ENCODE measurements at places on chromosomes 3 and 15.

GRCh38 chr15:63156086-63156710 lies 1.1 kb downstream of the RPS27L start:
- DNase-seq, result no peak

DNA sequence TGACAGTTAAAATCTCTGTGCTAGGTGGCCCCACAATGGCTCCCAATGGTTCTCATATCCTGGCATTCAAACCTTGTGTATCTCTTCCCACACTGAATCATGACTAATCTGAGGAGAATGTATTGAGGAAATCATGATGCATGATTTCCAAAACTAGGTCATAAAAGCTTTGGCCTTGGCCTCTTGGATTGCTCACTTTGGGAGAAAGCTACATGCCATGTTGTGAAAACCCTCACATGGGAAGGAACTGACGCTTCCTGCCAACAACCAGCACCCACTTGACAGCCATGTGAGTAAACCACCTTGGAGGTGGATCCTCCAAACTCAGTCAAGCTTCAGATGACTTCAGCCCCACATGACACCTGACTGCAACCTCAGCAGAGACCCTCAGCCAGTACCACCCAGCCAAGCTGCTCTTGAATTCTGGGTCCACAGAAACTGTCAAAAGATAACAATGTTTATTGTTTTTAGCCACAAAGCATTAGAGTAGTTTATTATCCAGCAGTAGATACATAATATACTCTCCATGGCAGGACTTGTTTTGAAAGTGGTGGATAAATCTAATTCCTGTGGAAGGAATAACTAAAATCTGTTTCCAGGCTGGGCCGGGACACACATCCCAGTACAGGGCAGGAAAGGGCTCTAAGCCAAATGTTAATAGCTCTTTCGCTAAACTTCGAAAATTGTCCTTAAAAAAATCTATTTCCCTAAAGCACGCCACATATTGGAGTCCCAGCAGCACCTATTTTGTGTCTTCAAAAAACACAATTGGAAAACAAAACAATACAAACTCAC lies 1.0 kb upstream of the ZNF620 start:
- no peak for DNase-seq

GRCh38 chr3:58001979-58002378 lies 6.2 kb upstream of the FLNB start:
- DNase-seq, result no peak

GRCh38 chr15:59993950-59994401 lies 10.1 kb upstream of the FOXB1 start:
- no peak for DNase-seq

- DNase-seq, result no peak
These were observed 6.1 kb downstream of the OR5H15 start for GRCh38 chr3:98172621-98173020.

DNA sequence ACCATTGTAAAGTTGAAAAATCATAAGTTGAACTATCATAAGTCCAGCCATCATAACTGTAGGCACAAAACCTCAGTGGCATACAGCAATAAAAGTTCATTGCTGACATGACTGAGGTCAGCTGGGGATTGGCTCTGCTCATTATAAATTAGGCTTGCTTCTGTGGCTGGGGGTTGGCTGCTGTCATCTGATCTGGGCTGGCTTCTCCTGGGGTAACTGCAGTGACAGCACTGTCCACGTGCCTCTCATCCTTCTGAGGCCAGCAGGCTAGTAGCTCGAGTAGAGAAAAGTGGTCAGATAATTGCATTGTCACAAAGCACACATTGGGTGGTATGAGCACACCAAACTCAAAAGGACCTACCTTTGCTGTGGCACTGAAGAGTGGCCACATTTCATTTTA lies 31.3 kb downstream of the CMTM7 start:
- DNase-seq, result no peak

DNA sequence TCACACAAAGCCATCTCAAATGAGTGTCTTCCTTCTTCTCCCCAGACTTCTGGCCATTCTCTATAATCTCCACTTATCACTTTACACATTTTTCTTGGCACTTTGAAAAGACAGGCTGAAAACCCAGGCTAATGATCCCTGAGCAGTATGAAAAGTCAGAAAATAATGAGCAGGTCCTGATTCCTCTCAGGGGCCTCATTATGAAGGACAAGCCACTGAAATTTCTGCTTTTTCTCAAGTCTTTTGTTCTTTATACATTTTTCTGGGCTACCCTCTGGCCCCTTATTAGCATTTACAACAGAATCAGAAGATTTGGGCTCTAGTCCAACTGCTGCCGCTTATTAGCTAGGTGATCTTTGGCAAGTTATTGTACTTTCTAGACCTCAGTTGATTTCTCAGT lies 9.5 kb upstream of the ST6GAL1 start:
- no peak for DNase-seq

DNA sequence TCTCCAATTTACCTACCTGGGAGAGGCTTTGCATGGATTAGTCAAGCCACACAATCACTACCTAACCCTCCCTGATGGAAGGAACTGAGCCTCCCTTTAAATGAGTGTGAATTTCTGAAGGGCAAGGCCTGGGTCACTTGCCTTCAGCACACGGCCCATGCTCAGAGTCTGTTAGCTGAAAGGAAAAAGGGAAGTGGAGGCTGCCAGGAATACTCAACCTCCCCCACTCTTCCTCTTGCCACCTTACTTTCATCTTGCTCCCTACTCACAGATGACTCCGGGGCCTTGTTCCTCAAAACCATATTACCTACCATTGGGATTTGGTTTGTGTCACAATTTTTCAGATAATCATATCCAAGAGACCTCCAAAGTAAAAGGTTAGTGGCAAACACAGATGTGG lies 220.0 kb downstream of the ABHD5 start:
- no peak for DNase-seq

GRCh38 chr15:54594115-54594514 lies 602.6 kb downstream of the RSL24D1 start:
- no peak for DNase-seq

DNA sequence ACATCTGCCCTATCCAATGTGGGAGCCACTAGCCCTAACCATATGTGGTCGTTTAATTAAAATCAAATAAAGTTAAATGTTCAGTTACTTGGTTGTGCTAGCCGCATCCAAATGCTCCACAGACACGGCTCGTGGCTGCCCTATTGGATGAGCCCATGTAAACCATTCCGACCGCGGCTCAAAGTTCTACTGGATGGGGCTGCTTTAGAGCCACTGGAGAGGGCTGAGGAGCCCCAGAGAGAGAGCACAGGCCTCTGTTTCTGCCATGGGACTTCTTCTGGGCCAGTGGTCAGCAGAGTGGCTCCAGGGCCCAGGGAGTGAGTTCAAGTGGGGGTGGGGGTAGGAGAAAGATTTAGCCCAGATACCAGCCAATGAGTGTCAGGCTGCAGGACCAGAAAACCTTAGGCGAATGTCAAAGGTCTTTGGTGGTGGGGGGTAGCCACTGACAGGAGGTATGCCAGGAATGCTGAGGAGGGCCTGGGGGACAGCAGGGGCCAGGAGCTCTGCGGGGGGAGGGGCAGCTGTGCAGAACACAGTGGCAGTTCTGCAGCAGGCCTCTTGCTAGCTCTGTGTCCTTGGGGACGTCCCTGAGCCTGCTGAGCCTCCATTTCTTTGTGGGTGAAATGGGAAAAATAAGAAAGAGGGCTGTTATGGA lies 30.1 kb downstream of the SPSB4 start:
- no peak for DNase-seq

- DNase-seq, result no peak
These were observed 186.1 kb downstream of the FMN1 start for GRCh38 chr15:33008284-33008995.

- DNase-seq, result no peak
These were observed 8.8 kb upstream of the NPHP3 start for GRCh38 chr3:132730891-132731580.

GRCh38 chr15:62456011-62456920 lies 291.2 kb upstream of the C2CD4B start:
- DNase-seq, result no peak

GRCh38 chr3:177832880-177833279 lies 635.6 kb upstream of the TBL1XR1 start:
- no peak for DNase-seq

- DNase-seq, result no peak
These were observed 287.4 kb upstream of the CTNNB1 start for GRCh38 chr3:40911928-40912327.

GRCh38 chr3:20043396-20043795 lies 3.1 kb downstream of the KAT2B start:
- peak; percentile 38 for DNase-seq

DNA sequence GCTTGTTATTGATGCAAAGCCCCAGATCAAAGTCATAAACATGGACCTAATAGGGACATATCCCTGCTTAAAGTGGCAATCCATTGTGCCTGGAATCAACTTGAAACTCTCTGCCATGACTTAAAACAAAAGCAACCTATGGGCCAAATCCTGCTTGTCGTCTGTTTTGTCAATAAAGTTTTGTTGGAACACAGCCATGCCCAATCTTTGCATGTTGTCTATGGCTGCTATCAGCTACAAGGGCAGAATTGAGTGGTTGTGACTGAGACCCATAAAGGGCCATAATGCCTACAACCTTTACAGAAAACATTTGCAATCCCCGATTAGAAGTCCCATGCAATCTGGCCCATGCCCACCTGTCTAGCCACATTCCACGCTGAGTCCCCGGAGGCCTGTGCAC lies 235.4 kb downstream of the PLCL2 start:
- no peak for DNase-seq

- DNase-seq, result no peak
These were observed 115.4 kb upstream of the GBE1 start for GRCh38 chr3:81876826-81877225.

DNA sequence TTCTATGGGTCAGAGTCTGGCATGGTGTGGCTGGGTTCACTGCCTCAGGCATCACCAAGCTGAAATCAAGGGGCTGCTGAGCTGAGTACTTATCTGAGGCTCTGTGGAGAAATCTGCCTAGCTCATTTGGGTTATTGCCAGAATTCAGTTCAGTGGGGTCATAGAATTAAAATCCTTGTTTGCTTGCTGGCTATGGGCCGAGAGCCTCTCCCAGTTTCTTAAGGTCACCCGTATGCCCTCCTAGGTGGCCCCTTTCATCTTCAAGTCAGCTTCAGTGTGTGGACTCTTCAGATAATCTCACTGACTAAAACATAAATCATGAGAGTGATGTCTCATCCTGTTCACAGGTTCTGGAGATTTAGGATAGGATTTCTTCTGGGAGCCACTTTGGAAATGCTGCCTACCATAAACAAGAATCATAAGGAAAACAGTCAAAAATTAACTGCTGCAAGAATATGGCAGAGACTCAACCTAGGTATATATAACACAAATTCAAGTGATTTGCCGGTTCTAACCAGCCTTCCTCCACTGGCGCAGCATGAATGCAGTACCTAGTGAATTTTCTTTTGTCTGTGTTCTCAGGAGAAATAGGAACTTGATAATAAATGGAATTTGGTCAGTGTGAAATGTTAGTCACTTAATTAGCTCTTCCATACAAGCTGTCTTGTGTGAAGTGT lies 5.3 kb downstream of the CP start:
- no peak for DNase-seq

DNA sequence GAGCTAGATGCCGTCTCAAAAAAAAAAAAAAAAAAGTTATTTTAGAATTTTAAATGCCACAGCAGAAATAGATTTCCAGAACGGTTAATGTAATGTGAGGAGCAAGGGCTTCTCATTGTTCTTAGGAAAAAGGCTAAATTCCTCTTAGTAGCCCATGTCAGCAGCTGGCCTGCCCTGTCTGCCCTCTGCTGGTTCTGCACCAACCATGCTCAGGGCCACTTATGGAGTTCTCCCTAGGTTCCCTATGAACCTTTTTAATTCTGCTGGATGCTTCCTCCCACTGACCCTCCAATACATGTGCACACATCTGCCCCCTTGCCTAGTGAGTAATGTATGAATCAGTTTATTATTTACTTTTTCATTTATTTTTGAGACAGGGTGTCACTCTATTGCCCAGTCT lies 32.2 kb upstream of the DPPA4 start:
- no peak for DNase-seq

GRCh38 chr3:42266085-42266484 lies at the start of gene CCK:
CCK (minus strand) TSS chr3:42266185; CDS start chr3:42263630, 2,555 bp downstream.
- no peak for DNase-seq

DNA sequence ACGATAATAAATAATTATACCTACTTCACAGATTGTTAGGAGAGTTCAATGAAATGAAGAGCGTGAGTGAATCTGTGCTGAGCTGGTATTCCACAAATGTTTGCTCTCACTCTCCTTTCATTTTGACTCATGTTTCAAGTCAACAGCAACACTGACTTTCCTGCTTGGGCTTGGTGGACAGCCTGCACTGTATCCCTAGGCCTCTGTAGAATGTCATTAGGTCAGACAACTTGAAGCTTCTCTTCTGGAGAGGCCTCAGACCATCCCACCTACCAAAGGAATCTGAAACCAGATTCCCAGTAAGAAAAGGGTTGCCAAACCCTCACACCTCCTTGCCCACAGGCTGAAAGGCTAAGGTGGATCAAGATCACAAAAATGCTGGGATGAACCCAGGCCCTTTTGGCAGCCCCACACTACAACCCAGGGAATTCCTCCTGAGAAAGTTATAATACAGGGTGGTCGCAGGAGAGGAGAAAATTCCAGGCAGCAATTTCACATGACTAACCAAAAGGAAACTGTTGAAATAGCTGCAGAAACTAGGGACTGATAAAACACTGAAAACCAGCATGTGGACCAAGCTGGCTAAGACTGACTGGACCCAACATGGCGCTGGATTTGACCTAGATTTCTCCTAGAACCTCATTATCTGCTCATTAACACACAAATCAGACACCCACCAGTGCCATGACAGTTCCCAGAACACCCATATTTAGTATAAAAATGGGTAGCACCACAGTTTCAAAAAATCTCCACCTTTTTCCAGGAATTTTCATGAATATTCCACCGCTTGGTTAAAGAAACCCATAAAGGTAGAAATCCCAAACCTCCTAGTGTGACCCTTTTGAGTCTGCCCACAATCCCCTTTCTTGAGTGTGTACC lies 57.0 kb upstream of the ZNF148 start:
- DNase-seq, result no peak

DNA sequence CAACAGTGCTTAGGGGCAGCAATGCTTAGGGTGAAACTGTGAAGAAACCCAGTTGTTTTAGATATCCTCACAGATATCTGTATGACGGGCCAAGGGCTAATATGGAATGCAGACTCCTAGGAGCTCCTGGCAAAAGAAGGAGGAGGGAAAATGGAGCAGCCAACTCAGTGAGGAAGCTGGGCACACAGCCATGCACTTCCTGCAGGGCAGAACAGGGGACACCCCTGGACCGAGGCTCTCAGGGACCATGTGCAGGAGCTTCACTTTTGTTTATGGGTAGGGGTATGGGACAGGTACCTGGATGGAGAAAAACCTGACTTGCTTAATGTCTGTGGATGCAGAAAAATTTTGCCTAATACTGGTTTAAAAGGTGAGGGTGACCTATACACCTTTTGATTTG lies 20.2 kb downstream of the NIPA1 start:
- no peak for DNase-seq
